Astrocyte of the cerebellum (primary cell): ENCODE measurements at places on chromosomes 3 and 15.

- DNase-seq = no peak
Measured at GRCh38 chr3:148709560-148710253, 12.0 kb downstream of the AGTR1 start.

DNA sequence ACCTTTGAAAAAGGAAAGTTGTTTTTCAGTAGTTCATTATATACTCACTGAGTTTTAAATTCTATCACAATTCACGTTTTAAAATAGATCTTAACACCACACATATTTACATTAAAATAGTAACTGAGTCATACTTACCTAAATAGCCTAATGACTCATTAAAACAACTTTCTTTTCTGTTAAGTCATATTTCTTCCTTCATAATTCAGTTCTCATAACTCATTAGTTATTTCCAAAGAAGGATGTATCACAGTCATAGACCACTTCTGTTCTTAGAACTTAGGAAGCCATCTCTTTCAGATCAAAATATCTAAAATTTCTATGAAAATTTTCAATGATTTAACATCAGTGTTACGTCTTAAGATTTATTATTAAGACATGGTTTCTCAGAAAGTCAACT lies 885.9 kb downstream of the FHIT start:
- peak; percentile 0 for DNase-seq

DNA sequence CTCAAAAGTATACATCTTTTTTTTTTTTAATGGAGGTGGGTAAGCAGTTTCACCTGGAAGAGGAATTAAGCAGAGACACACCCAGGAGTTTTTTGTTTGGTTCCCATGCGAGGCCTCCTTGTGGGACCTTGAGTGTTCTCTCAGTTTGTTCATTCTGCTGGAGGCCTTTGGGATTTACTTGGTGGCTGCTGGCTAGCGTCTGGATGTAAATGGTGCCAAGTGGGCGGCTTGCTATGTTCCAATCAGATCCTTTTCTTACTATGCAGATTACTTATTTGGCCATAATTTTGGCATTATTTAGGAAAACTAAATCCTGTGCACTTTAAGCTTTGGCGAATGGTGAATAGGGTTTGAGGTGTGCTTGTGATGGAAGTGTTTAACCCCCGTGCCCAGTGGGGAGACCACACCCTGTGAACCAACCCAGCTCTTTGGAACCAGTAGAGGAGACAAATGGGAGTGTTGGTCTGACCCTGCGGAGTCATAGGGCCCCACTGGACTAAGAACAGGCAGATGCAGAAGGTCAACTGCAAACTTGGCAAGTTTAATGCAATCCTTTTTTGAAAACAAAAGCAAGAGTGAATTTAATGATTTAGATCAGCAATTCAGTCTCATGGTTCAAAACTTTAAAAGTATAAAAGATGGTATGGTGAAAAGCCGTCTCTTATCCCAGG lies 79.4 kb downstream of the EBLN2 start:
- no peak for DNase-seq

GRCh38 chr3:107384907-107385306 lies 7.7 kb downstream of the CCDC54 start:
- DNase-seq = no peak
